GM20000 (cell line): ENCODE measurements at places on chromosomes 4 and X.

DNA sequence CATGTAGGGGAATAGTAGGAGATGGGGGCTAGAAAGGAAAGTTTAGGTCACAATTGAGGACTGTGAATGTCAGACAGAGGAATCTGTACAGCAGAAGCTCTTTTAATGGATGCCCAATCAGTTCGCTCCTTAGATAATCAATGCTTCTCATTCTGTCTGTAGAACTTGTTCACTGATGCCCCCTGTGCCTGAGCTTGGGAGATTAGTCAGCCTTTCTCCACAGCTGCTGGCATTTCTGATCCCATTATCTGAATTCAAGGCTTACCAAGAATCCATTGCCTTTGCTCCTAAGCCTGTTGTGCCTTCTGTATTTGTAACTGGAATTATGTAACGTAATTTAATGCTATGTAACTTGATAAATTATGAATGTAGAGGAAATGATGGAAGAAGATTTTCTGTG, 53.2 kb upstream of the BBS12 start:
- DNase-seq, result no peak

GRCh38 chrX:150574559-150575418, 6.4 kb downstream of the MTM1 start:
- peak; percentile 21 for DNase-seq

- DNase-seq, result peak; percentile 53
These were observed at the start of gene ODAPH for GRCh38 chr4:75555294-75556164. TSS of gene ODAPH (plus strand) at chr4:75556066. CDS start at chr4:75556083, 17 bp downstream.

GRCh38 chr4:141885112-141885511, 248.7 kb downstream of the IL15 start:
- DNase-seq, result no peak

DNA sequence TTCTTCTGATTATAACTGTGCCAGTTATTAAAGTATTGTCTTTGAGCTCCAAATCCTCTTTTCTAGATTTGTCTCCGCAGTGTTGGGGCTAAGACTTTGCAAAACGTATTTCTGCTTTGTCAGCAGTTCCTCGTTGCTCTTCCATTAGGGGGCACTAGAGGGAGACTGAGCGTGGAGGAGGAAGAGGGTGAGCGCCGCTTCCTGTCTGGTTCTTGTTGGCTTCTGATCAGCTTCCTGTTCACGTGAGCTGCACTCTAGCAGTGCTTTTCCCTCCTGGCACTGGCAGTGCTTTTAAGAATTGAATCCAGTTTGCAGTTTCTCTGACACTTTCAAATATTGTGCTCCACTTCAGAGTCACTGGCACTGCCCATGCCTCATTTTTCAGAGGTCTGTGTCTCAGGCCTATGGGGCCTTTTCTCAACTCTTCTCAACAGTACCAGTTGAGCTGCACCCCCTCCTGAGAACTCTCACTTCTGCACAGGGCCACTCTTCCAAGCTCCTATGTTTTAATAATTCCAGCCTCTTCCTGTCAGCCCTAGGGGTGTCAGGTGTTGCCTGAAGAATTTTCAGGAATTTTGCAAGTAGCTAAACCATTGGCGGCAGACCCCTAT, 54.4 kb upstream of the LCORL start:
- DNase-seq, result no peak

DNA sequence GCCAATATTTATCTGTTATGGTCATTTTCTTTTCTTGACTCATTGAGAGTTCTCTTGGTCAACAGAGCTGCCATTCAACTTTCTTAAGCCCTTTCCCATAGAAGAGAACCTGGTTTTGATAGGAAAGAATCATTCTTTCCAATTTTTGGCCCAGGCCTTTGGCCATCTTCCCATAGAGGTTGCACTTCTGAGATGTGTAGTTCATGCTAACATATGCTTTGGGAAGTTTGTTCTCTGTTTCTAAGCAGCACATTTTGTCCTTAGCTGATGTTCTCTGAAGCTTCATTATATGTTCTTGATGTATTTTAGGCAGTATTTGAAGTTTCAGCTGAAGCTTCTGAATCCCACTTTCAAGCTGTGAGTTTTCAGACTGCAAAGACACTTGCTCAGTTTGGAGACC, 161.1 kb downstream of the VEGFC start:
- no peak for DNase-seq

- no peak for DNase-seq
These were observed 46.5 kb upstream of the RELL1 start for GRCh38 chr4:37732526-37733186.

DNA sequence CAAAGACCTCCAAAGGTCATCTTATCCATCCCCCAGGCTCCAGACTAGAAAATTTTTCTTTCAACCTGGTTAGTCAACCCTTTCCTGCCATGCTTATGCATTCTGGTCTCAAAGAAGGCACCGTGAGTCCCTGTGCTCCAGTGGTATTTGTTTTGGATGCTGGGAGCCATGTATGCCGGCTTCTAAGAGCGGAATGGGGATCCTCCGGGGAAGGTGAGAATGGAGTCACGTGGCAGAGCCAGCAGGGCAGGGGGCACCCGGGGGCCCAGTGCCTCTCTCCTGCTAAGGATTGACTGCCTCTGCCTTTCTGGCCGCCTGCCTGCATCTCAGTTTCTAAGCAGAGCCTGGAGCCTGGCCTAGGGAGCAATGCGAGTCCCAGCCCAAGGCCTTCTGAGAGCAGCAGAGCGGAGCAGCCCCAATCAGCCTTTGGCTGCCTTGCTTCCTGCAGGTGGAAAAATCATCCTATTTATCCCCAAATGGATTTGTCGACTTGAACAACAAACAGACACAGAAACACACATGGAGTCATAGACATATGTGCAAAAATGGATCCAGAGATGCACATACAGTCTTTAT, 141.0 kb downstream of the PJA1 start:
- no peak for DNase-seq

- no peak for DNase-seq
These were observed 7.9 kb upstream of the EMCN start for GRCh38 chr4:100525686-100526085.

- no peak for DNase-seq
These were observed 41.5 kb upstream of the HPRT1 start for GRCh38 chrX:134418317-134419113.

- DNase-seq, result no peak
These were observed 388.5 kb upstream of the SPANXN4 start for GRCh38 chrX:142637206-142637605.

- no peak for DNase-seq
These were observed 42.7 kb downstream of the TMEM150C start for GRCh38 chr4:82519072-82519471.

GRCh38 chr4:1192091-1192492, 19.7 kb upstream of the SPON2 start:
- no peak for DNase-seq

DNA sequence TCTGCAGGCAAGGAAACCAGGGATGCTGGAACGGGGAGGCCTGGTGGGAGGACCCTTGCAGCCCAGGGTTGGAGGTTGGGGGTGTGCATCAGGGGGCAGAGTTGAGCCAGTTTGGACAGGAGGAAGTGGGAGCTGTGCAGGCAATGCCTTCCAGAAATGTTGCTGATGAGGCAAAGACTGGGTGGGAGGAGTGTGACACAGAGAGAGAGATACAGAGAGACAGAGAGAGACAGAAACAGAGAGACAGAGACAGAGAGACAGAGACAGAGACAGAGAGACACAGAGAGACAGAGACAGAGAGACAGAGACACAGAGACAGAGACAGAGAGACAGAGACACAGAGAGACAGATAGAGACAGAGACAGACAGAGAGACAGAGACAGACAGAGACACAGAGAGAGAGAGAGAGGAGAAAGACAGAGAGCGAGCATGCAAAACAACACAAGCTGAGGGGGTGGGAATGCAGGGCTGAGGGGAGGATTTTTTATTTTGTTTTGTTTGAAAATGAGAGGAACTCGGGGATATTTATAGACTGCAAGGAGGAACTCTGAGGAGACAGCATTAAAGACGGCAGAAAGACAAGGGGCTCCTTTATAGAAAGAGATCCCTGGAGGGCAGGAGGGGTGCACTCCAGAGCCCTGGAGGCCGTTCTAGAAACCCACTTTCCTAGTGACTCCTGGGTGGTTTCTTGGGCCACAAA, 1.9 kb upstream of the HAUS3 start:
- peak; percentile 57 for DNase-seq

GRCh38 chr4:53589511-53589910, 1.8 kb downstream of the LNX1 start:
- no peak for DNase-seq
